ENCODE measurements at places on chromosomes 1 and 21. TPM values are rescaled to one million over a fixed set of nuclear protein-coding genes. Genes with fewer than 3 reads are reported as not detected.

The SLC41A1 gene
- 20.0 TPM for total RNA-seq

The SMIM1 gene
- 4.6 TPM for total RNA-seq

The HAPLN2 gene
- not detected for total RNA-seq

DNA sequence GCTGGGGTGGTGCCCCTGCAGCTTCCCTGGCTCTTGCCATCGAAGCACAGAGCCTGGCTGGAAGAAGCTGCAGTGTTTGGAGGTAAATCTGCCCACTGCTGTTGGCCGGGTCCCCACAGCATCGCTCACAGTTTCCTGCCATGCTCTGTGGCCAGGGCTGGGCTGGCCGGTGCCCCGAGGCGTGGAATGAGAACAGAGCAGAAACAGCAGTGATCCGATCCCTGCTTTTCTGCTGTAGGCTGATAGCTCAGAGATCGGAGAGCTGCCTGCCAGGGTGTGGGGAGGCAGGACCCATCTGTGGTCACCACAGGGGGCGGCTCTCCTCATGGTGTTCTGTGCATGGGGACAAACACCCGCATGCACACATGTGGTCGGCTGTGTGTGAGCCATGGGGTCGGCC is 11.5 kb downstream of the SLC45A1 start:
- DNase-seq = no peak

GRCh38 chr1:93773049-93773838 is 91.6 kb upstream of the BCAR3 start:
- no peak for DNase-seq

GRCh38 chr1:67939186-67939743 is 106.0 kb upstream of the GNG12 start:
- DNase-seq = no peak
